ENCODE measurements at places on chromosomes 6 and 20.
A peak's percentile ranks its signal among the peaks of the same experiment; 100 is the strongest.

DNA sequence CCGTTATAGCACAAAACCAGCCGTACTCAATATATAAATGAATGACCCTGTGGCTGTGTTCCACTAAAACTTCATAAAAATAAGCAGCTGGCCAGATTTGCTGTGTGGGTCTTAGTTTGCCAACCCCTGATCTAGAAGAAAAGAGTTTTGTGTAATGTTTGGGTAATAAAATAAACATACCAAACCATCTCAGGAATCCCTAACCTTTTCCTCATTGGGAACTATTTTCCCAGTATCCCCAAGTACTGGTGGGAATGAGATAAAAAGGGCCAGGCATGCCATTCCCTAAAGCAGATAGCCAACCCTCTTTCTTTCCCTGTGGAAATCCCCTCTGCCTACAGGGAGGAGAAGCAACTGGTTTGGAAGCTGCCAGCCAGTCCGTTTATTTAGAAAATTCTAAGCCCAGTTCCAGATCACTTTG, 169.1 kb upstream of the AKAP12 start:
- no peak for DNase-seq

- DNase-seq = no peak
Observed at GRCh38 chr20:48051794-48052474, 266.7 kb upstream of the SULF2 start.

DNA sequence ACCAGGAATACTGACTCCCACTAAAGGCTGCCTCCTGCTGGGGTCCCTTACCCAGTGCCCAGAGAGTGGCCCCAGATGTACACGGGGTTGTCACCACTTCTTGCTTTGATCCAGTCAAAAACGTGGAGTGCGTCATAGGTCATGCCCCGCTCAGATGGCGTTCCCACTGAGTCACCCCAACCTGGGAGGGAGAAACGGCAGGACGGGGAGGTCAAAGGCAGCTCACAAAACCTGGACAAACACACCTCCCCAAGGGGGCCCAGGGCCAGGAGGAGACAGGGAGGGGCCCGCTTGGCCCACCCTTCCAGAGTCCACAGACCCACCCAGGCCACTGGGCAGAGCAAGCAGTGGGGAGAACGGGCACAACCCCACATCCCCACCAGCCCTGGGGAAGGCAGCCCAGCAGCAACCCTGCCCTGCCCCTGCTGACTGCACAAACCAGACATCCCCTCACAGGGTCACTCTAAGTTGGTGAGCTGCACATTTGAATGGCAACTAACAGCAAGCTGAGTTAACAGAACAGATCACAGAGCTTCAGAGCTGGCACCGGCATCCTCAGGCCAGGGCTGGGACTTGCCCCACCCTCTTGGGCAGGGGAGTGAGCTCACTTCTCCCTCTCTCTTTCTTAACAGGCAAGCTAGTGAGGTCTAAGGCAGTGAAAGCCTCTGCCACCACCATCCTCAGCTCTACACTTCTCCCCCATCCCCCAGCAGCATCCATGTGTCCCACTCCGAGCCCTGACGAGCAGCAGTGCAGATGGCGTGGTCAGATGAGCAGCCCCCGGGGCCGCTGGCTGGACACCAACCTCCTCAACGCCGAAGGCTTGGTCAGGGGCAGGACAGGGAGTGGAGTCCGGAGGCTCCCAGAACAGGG, 61.7 kb downstream of the PYGB start:
- DNase-seq = peak; percentile 73

DNA sequence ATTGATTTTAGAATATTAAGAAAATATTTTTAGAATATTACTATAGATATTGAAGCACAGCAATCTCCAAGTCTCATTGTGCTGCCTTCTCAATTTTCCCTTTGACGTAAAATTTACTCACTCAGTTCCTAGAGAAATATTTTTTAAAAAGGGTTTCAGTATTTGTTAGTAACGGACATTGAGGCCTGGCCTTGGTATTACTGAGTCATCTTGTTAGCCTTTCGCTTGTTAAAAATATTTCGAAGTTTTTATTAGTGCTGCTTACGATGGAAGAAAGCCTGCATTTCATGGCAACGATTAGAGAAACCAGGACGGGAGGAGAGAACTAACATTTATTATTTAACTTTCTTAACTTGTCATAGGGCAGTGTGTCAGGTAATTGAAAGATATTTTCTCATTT, 82.2 kb downstream of the TIAM2 start:
- no peak for DNase-seq

DNA sequence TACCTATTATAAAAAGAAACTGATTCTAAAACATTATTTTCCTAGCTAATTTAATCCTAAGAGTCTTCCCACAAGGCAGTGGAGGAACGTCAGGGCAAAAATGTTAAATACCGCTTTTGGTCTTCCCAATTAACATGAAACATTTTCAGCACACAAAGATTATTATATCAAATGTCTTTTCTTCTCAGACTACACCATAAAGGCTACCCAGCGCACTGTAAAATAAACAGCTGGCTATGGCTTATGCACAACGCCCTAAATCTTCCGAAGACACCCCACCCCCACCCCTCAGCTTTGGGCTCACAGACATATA, 1.0 kb downstream of the NUDT3 start:
- DNase-seq = no peak

GRCh38 chr6:165049362-165049761, 260.0 kb downstream of the C6orf118 start:
- no peak for DNase-seq

- DNase-seq = no peak
Observed at GRCh38 chr20:9332791-9333479, 181.5 kb upstream of the LAMP5 start.

- no peak for DNase-seq
Observed at GRCh38 chr6:129493354-129493902, 216.5 kb downstream of the ARHGAP18 start.

DNA sequence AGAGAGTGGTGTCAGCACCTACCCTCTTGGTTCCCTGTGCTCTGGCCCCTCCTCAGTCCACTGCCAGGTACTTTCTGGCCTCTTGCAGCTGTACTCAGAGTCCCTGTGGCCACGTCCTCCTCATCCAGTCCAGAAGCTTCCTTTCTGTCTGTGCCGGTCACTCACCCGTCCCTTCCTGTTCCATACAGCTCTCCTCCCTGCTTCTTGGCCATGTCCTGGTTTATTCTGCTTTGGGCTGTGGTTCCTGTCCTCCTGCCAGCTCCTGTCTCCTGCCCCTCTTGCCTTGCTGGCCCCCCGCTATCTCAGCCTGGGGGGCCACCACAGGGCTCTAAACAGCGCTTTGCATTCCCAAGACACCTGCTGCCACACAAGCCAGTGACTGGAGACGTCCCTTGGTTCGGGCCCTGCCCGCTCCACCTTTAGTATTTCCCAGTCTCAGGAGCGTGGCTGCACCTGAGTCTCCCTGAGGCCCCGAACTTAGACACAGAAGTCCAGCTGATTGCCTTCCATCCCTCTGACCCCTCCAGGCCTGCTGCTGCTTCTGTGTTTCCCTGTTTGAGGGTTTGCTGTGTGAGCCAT, 15.5 kb upstream of the RBM38 start:
- no peak for DNase-seq

GRCh38 chr6:37934276-37934675, 114.7 kb downstream of the ZFAND3 start:
- DNase-seq = no peak

- no peak for DNase-seq
Observed at GRCh38 chr6:162343198-162343935, 384.2 kb downstream of the PRKN start.

GRCh38 chr6:31040801-31041200, 30.5 kb downstream of the MUC22 start:
- no peak for DNase-seq

- no peak for DNase-seq
Observed at GRCh38 chr20:39855056-39855455, 834.0 kb downstream of the MAFB start.

- no peak for DNase-seq
Observed at GRCh38 chr6:99178168-99178567, 171.3 kb downstream of the FAXC start.

DNA sequence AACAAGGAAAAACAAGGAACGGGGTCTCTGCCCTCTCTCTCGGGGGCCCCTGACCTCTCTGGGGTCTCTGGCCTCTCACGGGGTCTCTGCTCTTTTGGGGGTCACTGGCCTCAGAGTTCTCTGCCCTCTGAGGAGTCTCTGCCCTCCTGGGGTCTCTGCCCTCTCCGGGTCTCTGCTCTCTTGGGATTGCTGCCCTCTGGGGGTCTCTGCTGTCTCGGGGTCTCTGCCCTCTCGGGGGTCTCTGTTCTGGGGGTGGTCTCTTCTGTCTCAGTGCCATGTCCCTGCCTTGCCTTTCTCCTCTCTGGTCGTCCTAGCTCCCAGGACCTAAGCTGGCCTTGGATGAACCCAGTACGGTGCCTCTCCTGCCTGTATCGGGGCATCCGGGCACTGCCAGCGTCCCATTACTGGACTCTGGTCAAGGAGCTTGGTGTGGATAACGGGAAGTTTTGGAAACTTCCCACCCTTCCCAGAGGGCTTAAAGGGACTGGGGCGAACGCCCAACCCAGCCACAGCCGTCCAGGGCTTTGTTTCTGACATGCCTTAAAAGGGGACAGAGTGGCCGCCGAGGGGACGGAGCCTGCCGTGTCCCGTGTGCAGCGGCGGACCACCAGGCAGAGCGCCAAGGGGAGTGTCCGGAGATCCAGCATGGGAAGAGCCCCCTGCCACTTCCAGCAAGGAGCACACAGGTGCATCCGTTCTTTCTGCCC, 24.7 kb upstream of the MRGBP start:
- no peak for DNase-seq

DNA sequence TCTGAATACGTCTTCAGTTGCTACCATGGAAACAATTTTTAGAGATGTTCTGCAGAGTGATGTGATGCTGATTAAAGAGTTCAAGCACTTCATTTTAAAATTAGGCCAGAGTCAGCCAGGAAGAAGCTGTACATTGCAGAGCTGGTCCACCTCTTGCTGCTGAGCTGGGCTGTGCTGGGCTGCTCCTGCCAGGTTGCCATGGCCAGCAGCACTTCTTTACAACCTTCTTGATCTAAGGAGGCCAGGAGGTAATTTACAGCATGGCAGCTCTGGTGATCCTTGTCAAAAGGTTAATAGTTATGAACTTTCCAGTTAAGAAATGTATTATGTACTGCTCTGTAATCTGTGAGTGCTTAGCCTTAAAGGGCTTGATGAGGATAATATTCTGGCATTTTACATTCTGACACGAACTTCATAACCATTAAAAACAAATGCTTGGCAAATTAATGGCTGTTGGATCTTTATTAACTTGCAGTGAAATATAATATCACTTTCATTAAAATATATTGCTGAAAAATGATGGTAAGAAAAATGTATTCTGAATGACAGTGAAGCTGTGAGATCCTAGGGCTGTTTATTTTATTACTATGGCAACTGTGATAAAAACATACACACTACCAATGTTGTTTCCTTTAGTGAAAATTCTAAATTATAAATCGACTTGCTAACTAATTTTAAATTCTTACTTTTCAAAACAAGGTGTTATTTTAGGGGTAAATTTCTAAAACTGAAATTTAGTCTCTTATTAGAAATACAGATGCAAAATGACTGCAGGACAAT, 259.7 kb downstream of the RFPL4B start:
- no peak for DNase-seq

DNA sequence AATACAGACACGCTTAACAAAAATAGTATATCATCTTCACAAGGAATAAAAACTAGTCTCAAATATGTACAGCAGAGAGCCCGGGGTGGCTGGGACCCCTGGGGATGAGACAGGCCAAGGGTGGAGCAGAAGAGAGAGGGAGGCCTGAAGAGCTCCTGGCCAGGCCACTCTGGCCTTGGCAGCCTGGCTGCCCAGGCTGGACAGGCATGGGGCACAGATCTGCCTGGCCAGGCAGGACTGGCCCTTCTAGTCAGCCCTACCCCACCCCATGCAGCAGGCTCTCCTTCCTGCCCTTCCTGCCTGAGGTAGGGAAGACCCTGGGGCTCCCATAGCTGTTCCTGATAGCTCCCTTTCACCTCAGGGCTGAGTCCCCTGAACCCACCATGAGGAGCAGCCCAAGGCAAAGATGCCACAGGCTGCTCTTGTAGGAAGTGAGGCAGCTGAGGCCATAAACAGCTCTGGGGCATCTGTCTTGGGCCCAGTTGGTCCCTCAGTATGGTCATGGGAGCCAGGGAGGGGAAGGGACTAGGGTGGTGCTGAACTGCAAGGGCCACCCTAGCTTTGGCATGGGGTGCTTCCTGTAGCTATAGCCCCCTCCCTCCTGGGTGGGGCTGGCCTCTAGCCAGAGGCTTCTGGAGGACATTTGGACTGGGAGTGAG, 27.1 kb downstream of the COX4I2 start:
- no peak for DNase-seq

- DNase-seq = no peak
Observed at GRCh38 chr20:42493001-42493400, 696.7 kb downstream of the PTPRT start.

Data from skeletal muscle cell (primary cell).